Stimulated activated CD4-positive, alpha-beta T cell treated with anti-CD3 and anti-CD28 coated beads, Interleukin-1b, Interleukin-23, amount 100 ng/mL, for 1 hour (primary cell): ENCODE measurements at places on chromosomes 6 and 20.

DNA sequence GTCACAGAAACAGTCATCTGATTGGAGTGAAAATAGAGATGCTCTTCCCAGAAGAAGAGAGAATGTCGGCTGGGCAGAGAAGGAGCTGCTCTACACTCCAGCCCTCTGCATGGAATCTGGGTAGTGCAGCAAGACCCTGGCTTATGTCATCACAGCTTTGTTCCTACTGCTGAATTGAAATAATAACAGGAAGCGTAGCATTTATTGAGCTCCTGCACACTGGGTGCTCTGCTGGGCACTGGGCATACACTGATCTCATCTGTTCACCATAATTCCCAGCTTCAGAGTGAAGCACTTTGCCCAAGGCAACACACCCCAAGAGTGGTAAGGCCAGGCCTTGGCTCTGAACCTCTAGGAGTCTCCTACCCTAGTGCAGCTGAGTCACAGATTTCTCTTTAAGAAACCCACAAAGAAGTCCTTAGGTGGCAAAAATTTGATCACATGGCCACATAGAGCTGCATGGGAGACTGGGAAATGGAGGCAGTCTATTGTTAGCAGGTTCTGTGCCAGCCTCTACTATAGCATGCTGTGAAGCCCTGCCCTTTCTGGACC is 3.9 kb upstream of the SDCBP2 start:
- DNase-seq: no peak

DNA sequence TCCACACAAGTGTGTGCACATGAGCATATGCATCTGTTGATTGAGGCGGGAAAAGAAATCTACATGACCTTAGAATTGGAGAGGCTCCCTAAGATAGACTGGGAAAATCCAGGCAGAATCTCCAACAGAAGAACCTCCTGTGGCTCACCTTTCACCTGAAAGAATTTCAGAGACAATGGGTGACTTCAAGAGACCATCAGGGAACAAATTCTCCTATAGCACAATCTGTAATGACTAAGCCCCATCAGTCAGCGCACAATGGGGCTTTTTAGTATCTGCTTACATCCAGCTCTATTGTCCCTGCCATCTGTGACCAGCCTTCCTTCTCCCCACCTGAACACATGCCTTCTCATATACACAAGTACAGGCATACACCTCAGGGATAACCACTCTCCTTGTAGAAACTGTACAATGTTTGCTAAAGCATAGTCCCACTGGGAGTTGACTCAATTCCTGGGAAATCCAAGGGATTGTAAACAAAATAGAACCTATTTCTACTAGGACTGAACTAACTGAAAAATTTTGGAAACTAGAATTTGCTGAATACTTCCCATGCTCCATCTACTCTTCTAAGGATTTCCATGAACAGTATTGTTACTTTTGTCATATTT is 150.8 kb upstream of the STXBP5 start:
- no peak for DNase-seq

GRCh38 chr20:6726761-6727160 is 40.7 kb upstream of the BMP2 start:
- no peak for DNase-seq

- DNase-seq: no peak
Measured at GRCh38 chr20:47985092-47985850, 200.0 kb upstream of the SULF2 start.

GRCh38 chr6:10613077-10613476 is 81.3 kb downstream of the C6orf52 start:
- DNase-seq: no peak

DNA sequence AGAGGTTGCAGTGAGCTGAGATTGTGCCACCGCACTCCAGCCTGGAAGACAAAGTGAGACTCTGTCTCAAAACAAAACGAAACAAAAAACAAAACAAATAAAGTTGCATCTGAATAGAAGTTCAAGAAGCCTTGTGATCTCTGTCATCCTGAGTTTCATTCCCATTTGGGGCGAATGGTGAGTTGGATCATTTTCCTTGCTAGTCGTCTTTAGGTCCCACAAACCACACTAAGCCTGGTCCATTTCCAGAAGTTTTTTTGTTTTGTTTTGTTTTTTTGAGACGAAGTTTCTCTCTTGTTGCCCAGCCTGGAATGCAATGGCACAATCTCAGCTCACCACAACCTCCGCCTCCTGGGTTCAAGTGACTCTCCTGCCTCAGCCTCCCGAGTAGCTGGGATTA is 33.8 kb downstream of the ZNF217 start:
- DNase-seq: no peak

DNA sequence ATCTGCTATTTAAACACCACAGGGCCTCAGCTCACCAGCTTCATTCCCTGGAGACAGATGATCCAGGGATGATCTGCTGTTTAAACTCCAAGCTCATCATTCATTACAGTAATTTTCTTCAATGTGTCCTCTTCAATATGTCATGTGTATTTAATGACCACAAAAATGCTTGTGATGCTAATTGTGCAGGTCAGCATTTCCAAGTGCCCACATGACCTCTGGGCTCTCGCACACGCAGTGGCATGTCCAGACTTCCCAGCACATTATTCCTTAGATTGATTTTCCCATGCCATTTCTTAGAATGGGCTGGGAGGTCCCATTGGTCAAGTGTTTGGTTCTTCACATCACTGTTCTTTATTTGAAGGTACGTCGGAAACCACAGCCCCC is 434.4 kb downstream of the HAO1 start:
- no peak for DNase-seq

- no peak for DNase-seq
Measured at GRCh38 chr6:134029495-134030455, 22.6 kb downstream of the SLC2A12 start.

DNA sequence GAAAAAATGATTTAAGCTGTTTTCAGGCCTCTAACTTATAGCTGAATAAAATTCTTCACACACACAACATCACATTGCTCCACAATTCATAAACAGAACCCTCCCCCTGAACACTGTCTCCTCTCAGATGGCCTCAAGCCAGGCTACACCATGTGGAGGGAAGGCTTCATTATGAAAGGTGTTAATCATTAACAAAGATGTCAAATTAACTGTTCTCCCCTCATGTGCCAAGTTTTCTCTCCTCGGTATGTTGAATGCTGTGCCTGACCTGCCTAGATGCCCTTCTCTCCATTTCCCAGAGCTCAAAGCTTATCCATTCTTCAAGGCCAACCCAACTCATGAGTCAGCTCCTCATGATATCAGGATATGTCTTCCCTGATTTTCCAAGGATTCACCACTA is 210.4 kb downstream of the GMDS start:
- DNase-seq: no peak

GRCh38 chr20:20005342-20005741 is 11.8 kb upstream of the NAA20 start:
- DNase-seq: no peak

DNA sequence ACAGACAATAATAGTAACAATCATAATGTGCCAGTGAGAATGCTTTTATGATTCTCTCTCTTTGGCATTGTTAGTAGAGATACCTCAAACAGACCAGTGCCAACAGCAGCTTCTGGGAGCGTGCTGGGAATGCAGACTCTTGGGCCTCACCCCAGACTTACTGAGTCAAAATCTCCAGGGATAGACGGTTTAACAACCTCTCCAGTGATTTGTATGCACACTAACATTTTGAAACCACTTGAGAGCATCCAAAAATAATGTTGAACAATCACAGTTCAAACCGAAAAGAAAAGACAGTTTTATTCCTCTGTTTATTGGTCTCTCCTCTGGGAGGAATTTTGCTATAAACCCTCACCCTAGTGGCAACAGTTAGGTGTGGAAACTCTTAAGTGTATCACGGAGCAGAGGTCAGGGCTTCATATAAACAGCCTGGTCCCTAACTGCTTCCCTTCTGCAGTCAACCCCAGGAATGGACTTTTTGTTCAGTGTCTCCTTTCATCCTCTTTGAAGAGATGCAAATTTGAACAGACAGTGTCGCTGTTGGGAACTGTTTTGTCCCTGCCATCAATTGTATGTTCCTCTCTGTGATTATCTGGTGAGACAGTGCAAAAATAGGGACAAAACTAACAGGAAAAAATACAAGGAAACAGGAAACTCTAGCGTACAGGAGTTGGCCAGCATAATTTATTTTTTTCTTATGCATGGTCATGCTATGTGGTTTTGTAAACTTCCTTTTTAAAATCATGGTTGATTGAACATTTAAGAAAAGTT is 162.4 kb upstream of the BTBD3 start:
- no peak for DNase-seq

GRCh38 chr6:1143655-1144054 is 168.2 kb upstream of the FOXQ1 start:
- DNase-seq: no peak

GRCh38 chr6:30884521-30885480 is 482 bp downstream of the DDR1 start:
- no peak for DNase-seq

GRCh38 chr20:504632-505075 is 38.9 kb downstream of the CSNK2A1 start:
- DNase-seq: no peak

DNA sequence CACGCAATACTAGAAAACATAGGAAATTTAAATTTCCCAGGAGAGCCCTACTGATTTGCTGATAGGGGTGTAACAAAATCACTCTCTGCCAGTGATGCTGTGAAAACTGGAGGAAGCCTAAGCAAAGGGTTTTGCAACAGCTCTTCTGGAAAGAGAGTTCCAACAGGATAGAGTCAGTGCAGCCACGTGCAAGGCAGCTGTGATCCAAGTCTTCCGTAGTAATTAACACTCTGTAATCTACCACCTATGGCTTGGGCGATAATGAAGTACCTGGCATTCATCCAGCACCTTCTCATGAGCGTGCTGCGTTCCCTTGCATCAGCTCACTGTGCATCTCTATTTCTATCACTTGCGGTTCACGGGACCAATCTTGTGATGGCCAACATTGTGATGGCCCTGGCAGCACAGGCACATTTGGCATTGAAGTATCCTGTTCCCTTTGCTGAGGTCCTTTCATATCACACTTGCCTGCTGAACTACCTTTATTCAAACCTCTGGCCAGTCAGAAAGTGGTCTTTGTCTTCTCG is 48.2 kb downstream of the IRF4 start:
- no peak for DNase-seq

- DNase-seq: no peak
Measured at GRCh38 chr6:34695729-34696188, 808 bp downstream of the ILRUN start.

DNA sequence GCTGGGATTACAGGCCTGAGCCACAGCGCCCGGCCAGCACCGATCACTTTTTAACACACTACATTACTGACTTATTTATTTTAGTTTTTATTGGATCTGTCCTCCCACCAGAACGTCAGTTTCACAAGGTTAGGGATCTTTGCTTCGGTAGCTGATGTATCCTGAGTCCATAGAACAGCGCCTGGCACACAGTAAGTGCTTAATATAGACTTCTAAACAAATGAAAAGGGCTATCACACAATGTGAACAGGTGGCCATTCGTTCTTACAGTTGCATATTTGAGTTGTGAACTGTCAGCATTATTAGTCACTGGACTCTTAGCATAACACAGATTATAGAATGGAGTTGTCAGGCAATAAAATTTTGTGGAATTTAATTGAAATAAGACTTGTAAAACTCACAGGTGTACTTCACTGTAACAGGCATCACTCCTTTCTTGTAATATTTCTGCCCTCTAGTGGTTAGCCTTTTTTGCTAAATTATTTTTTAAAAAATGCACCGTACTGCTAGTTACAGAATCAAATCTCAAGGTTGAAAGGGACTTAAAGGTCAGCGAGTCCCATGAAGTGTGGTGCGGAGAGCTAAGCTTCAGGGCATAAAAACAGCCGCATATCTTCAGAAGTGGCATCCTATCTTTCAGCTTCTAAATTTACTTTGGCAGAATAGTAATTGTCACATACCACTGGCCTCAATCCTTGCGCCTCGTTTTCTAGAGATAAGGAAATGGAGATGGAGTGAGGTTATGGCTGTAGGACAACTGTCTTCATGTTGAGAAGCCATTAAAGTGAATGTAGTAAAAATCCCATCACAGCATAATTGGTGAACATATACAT is 3.4 kb upstream of the TBC1D7 start:
- no peak for DNase-seq

DNA sequence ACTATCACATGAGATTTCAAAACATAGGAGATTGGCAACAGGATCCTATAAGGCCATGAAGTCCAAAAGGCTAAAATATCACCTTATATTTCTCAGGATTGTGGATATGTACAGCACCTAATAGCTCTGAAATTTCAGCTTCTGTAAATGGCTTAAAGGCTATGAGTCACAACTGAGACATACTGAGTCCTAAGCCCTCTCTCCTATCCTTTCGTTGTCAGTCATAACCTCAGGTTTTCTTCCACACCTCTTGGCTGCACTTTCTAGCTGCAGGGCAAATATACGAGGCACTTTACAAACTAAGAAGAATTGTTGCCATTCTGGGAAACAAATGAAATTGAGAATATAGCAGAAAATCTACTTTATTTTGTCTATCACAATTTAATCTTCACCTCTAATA is 969.9 kb upstream of the EPHA7 start:
- DNase-seq: no peak

DNA sequence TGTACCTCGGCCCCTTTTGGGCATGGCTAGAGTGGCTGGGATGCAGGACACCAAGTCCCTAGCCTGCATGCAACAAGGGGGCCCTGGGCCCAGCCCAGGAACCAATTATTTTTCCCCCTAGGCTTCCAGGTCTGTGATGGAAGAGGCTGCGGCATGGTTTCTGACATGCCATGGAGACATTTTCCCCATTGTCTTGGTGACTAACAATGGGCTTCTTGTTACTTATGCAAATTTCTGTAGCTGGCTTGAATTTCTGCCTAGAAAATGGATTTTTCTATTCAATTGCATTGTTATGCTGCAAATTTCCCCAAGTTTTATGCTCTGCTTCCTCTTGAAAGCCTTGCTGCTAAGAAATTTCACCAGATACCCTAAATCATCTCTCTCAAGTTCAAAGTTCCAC is 1269.6 kb upstream of the CITED2 start:
- no peak for DNase-seq

DNA sequence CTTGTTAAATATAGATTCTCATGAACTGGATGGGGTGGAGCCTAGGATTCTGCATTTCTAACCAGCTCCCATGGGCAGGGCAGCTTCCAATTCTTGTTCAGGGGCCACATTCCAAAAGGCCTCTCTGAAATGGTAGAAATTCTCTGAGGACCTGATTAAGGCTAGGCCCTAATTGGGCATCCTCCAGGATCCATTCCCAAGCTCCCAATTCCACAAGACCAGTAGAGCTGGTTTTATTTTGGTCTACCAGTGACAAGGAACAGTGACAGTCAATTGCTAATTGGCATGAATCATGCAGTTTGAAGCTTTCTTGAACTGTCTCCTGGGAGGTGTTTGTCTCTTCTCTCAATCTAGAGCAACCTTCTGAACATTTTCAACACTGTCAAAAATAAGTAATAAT is 3.0 kb downstream of the THBD start:
- DNase-seq: no peak

GRCh38 chr6:169906004-169906687 is 154.7 kb downstream of the ERMARD start:
- DNase-seq: no peak

DNA sequence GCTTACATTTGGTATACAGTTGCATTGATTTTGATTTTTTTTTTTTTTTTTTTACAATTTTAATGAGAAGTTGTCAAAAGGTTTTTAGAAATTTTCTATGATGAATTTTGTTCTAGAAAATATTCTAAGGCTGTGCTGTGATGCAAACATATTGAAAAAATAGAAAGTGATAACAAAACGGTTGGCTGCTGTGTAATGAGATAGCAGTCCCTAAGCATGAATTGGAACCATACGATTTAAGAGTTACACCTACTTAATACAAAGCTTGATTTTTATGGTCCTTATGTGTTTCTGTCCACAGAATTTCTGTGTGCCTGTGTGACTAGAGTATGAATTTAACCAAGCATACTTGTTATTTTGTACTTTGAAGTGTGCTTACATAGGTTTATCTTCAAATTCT is 12.1 kb downstream of the HIVEP1 start:
- DNase-seq: no peak

GRCh38 chr6:152054441-152054840 is 247.0 kb downstream of the ESR1 start:
- DNase-seq: no peak
